Neural crest cell (in vitro differentiated cells): ENCODE measurements at places on chromosomes 6 and 20.

- DNase-seq, result no peak
These were observed 105.4 kb upstream of the ESR1 start for GRCh38 chr6:151701911-151702562.

DNA sequence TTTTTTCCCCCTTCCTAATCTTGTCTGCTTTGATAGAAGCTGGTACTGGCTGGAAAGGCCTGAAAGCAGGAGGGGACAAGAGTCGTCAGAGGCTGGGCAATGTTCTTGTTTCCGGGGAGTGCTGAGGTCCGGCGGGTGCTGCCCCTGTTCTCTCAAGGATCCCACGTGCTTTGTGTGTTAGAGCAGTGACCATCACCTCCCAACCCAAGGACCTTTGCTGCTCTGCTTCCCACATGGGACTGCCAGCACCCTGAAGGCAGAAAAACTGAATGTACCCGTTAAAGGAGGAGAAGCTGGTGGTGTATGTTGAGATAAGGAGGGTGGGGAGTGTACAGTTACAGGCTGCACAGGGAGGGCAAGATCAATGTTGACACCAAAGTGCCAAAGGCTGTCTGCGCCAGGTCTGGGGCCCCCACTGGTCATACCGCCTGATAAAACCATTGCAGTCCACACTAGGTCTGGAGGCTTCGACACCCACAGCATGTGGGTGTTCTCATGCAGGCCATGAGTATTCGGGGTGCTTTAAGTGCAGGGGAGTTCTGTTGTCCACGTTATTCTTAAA lies 15.0 kb downstream of the C20orf173 start:
- DNase-seq, result no peak

DNA sequence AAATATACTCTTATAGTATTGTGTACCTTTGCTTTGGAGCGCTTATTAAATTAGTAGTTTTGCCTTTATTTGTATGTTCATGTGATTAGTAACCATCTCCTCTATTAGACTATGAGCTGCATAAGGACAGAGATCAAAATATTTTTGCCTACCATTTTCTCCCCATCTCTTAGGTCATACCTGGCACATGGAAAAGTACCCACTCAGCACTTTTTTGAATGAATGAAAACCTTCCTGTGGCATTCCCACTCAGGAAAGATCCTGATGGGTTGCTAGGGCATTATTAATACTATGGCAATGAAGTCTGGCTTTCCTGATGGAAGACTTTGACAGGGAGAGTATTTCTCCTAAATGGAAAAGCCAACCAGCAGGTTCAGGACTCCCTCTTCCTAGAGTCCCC lies 20.3 kb upstream of the CHD6 start:
- no peak for DNase-seq

DNA sequence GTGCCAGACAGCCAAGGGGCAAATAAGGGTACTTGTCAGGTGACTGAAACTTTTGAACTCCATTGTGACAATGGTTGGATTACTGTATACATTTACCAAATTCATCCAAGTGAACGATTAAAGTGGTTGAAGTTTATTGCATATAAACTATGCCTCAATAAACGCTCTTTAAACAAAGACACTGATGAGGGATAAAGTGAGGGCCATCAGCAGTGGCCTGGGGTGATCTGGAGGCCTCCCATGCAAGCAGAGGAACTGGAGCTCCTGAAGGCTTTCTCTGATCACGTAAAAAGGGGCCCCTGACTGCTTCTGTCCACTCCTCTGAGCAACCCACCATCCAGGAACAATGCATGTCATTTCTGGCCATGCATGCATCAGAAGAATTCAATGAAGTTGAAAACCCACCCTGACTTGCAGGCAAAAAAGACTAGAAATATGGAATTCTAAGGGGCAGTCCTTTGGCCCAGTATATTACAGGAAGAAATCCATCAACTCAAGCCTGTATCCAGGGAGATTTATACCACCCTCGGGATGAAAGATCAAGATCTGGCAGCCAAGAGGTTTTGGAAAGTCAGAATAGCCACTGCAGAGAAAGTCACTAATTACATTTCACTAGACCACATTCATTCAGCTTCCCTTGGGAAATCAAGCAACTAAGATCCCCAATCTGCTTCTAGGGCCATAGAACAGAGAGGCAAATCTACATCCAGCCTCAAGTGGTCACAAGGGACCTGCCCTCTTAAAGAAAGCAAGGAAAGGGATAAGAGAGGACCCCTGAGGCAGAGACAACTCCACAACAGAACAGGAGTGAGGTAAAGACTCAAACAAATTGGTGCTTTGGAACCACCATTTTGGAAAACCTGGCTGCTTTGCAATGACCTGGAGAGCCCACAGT lies 31.7 kb upstream of the RAB22A start:
- DNase-seq, result no peak
